ENCODE measurements at places on chromosomes 7 and 10.

DNA sequence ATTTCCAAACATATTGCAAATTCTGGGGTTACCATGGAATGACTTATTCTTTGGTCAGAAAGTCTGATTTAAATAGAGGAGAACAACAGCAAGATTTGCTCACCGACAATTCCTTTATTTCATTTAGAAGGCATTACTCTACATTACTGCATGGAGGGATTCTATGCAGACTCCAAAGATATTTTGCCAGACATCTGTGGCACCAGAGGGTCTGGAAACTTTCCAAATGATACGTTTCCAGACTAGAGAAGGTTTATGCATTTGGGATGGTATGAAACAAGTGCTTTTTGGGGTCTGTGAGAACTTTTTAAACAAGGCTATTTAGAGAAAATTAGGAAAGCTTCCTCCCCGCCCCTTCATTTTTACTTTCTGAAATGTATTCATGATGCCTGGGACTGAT is 125.3 kb downstream of the SAMD9 start:
- no peak for DNase-seq

GRCh38 chr10:88835910-88836221 is 15.8 kb downstream of the ANKRD22 start:
- DNase-seq = no peak

GRCh38 chr7:116862951-116863670 is 724 bp downstream of the CAPZA2 start:
- no peak for DNase-seq

DNA sequence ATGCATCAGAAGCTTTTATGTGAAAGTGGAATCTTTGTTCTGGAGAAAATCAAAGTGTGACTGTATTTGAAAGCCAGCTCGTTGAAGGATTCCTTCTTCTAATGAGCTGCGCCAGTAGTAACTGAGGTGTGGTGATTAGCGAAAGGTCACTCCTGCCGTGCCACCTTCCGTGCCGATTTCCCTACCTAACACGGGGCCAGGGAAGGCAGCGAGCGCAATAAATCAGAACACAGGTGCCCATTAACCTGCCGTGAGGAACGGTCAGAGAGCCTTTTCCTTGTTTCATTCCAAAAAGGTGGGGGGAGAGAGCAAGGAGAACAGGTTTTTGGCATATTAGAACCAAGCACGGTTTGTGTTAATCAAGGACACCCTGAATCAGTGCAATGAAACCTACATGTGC is 258.0 kb downstream of the CELF2 start:
- no peak for DNase-seq

DNA sequence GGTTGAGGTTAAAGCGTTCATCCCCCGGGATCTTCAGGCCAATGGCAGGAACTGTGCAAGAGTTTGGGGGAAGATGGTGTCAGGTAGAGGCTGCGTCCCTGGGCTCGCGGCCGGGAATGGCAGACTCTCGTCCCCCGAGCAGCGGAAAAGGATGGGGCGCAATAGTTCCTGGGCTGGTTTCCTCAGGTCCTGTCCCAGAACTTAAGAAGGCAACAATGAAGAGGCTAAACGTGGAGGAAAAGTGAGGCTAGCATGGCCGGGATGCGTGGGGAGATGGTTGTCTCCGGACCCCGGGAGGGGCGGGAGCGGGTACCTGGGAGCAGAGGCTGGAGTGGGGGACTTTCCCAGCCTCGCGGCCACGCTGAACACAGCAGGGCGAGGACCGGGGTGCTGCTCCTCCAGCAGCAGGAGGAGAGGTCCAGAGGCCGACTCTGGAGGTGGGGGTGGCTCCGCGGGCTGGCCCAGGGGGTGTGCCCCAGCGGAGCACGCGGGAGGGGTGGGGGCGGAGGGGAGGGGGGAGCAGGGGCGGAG is 882 bp downstream of the IRF5 start:
- peak; percentile 22 for DNase-seq

- peak; percentile 3 for DNase-seq
Observed at GRCh38 chr10:123583639-123584418, 82.3 kb upstream of the GPR26 start.

- DNase-seq = no peak
Observed at GRCh38 chr7:30335763-30336487, 51.5 kb downstream of the ZNRF2 start.

GRCh38 chr7:48337012-48337621 is 165.9 kb downstream of the ABCA13 start:
- no peak for DNase-seq

DNA sequence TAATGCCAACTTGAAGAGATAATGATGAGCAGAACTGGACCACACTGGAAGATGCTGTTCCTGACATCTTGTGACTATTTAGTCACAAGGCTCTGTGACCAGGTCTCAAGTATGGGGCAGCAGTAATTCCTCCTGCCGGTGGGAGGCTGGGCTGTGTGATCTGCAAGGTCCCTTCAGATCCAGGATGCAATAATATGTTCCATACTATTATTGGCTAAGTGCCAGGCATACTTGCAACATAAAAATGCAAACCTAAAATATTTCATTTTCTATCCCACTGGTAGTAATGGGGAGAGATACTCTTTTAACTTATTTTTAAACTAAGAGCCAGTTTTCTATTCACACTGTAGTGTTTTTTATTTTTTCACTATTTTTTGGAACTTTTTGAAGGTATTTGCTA is 171.5 kb downstream of the CYP26A1 start:
- DNase-seq = no peak
